ENCODE measurements at places on chromosomes 5 and 9. TPM values are rescaled to one million over a fixed set of nuclear protein-coding genes. Genes with fewer than 3 reads are reported as not detected.
A peak's percentile ranks its signal among the peaks of the same experiment; 100 is the strongest.

Gene PRRX2
- total RNA-seq = not detected

Gene GAPT
- 24.5 TPM for total RNA-seq

Gene FAM170A
- total RNA-seq = not detected

Gene PMPCA
- total RNA-seq = 50.4 TPM

Gene UNC5A
- total RNA-seq = not detected

DNA sequence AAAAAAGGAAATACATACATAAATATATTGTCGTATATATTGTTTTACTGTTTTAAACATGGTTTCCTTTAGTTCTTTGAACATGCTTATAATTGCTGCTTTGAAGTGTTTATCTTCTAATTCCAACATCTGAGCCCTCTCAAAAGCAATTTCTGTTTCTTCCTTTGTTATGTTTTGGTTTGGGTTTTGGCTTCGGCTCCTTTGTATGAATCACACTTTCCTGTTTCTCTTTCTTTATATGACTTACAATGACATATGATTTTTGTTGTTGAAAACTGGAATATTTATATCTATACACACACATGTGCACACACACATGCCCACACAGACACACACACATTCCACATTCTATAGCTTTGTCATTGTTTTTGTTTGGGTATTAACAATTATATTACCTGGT is 1206.7 kb downstream of the CDH12 start:
- no peak for DNase-seq

DNA sequence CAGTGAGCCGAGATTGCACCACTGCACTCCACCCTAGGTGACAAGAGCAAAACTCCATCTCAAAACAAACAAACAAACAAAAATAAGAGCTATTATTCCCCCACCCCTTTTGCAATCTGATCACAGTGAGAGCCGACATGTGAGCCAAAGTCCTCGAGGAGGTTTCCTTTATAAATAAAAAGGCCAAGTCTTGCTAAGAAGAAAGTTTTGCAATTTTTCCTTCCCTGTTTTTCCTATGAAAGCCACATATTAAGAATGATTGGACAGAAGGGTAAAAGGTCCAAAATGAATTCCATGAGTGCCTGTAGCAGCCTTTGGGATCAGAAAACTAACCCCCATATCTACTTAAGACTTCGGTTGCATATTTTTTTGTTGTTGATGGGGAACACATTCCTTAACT is 179.7 kb downstream of the TSSK1B start:
- no peak for DNase-seq

GRCh38 chr9:112112519-112112918 is 62.6 kb downstream of the SUSD1 start:
- DNase-seq = no peak

DNA sequence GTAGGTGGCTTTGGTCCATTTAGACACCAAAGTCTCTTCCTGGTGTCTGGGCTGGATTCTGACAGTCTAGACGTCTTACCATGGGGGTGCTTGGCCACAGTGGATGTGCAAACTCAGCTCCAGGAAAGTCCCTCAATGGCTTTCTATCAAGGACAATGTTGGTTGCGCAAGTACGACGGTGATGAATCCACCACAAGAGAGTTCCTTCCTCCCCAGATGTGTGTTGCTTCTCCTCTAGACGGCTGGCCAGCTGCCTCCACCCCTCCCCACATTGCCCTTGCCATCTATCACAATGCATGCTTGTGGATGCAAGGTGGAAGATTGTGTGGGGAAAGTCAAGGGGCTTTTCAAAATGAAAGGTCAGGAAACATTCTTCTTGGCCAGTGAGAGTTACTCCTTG is 89.7 kb upstream of the IRX2 start:
- DNase-seq = no peak

DNA sequence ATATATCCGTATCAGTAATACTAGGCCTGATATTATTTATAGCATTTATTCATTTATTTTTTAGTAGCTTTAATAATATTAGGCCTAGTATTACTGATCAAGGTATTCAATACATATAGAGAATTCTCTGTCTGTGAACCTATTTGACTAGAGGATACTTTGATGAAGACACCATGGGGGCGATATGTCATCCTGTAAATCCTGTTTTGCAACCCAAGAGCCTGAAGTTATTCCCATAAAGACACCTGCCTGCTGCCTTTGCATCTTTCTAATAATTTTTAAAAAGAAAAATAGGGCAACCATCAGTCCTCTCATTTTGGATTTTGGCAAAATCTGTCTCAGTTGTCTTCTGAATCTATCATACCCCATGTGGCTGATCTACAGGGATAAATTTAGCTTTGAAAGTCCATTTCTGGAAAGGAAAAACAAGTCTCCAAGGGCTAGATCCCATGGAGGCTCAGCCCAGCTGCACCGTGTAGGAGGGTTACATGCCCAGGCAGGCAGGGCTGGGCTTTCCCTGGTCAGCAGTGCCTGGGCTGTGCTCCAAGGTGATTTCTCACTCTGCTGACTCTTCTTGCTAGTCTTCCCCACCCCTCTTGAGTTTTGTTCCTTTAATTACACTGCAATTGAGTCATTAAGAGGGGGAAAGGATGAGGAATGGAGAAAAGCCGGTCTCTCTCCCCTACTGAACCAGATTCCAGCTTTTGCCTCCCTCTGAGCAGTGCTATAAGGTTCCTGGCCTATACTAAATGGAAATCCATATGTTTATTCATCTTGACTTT is 169.0 kb downstream of the TRIM32 start:
- DNase-seq = no peak

- DNase-seq = peak; percentile 34
These were observed 124.4 kb downstream of the TENT4A start for GRCh38 chr5:6837519-6838110.
